ENCODE measurements at places on chromosomes 7 and 10.

DNA sequence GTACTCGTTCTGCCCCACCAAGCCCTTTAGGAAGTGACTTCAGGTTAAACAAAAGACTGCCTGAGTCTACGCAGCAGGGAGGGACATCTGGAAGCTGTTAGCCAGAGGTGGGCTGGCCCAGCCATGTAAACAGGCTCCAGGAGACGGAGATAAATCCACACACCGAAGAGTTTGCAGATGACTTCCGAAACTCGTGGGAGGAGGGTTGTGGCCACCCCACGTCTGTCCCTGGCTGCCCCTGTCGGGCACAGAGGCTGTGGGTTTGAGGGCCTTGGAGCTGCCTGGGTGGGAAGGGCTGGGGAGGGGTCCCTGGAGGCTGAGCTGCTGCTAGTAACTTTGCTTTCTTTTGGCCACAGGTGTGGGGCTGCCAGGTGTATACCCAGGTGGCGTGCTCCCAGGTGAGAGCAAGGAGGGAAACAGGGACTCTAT is 15.6 kb downstream of the ELN start:
- DNase-seq, result peak; percentile 68

GRCh38 chr7:45176886-45177731 is 19.5 kb downstream of the RAMP3 start:
- DNase-seq, result peak; percentile 63

GRCh38 chr10:34814223-34814912 is 728 bp downstream of the PARD3 start:
- peak; percentile 92 for DNase-seq

DNA sequence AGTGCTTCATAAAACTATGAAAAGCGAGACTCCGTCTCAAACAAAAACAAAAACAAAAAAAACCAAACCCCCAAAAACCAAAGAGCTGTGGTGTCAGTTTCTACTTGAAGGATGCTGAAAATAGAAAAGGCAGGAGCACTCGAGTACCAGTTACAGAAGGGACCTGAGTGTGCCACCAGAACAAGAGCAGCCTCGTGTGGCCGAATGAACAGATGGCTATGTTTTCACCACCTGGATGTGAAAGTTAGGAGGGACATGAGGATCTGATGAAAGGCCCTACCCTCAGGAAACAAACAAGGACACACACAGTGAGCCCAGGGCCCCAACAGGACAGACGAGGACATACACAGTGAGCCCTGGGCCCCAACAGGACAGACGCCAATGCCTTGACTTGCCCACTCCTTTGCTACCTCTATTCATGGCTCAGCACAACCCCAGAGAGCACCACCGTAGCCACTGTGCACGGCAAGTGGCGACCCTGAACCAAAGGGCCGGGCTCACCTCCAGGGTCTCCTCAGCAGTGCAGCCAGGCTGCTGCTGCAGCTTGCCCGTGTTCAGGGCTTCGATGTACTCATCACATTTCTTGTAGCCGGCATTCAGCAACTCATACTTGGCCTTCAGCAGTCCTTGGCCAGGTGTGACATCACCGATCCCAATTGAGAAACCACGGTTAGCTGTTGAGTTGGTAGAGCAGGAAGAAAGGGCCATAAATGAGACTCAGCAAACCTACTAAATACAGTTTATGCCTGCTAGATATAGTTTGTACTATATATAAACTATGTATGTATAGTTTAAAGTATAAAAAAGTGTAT is 24.9 kb downstream of the POLR3A start:
- DNase-seq, result no peak

Measured in osteoblast (primary cell).